ENCODE measurements at places on chromosomes 16 and 17.

- DNase-seq = no peak
Measured at GRCh38 chr16:2687531-2688308, 5.4 kb downstream of the KCTD5 start.

GRCh38 chr16:10895053-10895946 lies 18.3 kb downstream of the CIITA start:
- DNase-seq = peak; percentile 30

- peak; percentile 24 for DNase-seq
Measured at GRCh38 chr17:50487213-50488096, 8.8 kb downstream of the RSAD1 start.

- no peak for DNase-seq
Measured at GRCh38 chr16:79645701-79646100, 45.2 kb upstream of the MAF start.

DNA sequence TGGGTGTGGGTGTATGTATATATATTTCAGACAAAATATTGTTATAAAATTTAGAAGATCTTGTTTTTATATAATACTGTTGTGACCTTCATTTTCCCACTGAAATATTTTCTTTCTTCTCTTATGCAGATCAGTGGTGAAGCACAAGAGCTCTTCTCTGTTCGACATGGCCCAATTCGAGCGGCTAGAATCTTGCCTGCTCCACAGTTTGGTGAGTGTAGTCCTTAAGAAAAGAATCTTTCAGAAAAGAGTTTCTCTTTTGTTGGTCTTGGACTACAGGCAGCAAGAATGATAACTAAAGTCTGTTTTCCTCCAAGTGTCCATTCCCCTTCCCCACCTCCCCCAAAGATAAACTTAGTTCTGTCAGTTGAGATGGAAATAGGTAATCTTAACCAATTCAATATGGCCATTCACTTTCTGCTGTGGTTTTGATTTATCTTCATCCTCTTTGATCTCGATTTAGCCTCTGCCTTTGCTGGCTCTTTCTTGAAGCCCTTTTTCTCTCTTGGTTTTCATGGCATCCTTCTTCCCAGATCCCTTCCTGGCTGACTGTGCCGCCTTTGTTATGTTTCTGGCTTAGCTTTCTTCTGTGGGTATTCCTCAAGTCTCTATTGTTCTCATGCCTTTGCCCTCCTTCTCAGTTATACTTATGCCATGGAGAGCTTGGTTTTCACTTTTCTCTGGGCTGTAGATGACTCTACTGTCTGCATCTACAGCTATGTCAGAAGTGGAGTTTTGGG lies 69.6 kb downstream of the BCAS3 start:
- DNase-seq = no peak

- DNase-seq = peak; percentile 68
Measured at GRCh38 chr17:45132572-45133463, 503 bp upstream of the PLCD3 start.

DNA sequence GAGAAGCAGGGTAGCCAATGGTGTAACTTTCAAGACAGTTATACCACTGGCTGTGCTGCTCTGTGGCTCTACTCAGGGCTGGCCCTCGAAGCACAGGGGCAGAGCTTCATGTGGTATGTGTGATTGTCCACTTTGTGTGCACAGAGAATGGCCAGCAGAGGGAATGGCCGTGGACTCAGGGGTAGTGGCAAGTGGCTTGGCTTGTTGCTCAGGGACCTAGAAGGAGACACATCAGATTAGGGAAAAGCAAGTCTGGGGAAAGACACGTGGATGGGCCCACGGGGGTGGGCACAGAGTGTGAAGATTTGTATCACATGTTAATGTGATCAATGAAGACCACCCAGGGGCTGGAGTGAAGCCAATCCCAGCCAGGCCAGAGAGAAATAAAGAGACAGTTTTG lies 20.0 kb upstream of the XYLT2 start:
- DNase-seq = no peak

- DNase-seq = peak; percentile 55
Measured at GRCh38 chr17:65589321-65589720, 27.9 kb upstream of the AXIN2 start.

DNA sequence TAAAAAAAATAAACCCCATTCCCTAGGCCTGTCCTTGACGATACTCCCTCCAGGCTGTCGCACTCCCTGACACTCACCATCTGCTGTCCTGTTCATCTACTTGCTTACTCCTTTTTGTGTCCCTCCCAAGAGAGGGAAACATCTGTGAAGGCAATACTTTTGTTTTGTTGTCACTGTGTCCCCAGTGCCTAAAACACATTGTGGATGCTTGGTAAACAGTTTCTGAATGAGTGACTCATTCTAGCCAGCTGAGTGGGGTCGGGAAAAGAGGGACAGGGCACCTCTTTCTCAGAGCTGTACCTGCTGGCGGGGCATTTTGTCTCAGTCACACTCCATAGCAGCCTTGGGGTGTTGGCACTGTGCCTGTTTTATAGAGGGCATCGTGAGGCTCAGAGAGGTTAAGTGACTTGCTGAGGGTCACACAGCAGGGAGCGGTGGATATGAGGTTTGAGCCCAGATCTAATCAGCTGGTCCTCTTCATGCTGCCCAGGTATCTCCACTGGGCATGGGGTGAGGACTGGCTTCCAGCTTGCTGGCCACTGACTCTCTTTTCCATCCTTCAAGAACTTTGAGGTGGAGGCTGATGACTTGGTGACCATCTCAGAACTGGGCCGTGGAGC lies 15.6 kb downstream of the MAP2K3 start:
- DNase-seq = no peak

DNA sequence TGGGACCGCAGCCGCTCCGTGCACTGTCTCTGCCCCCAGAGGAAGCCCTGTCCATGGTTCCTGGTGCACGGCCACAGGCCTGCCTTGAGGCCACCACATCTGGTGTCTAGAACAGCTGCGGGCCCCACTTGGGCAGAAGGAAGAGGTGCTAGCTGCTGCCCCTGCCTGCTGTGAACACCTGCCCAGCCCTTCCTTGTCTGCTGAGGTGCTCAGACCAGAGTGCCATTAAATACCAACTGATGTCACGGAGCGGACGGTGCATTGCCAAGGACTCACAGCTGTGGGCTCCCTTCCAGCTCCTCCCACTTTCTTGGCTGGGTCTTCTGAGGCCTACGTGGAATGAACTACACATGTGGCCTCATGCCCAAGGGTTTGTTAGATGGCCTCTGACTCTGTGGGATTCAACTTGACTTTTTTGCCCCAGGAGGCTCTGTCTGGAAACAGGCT lies 146.1 kb downstream of the RAB11FIP4 start:
- peak; percentile 70 for DNase-seq

GRCh38 chr17:10081571-10082169 lies 116.7 kb downstream of the GAS7 start:
- DNase-seq = no peak

- DNase-seq = peak; percentile 29
Measured at GRCh38 chr17:21297026-21297520, 12.6 kb downstream of the MAP2K3 start.

GRCh38 chr17:40283662-40284061 lies 4.0 kb upstream of the CDC6 start:
- peak; percentile 96 for DNase-seq

DNA sequence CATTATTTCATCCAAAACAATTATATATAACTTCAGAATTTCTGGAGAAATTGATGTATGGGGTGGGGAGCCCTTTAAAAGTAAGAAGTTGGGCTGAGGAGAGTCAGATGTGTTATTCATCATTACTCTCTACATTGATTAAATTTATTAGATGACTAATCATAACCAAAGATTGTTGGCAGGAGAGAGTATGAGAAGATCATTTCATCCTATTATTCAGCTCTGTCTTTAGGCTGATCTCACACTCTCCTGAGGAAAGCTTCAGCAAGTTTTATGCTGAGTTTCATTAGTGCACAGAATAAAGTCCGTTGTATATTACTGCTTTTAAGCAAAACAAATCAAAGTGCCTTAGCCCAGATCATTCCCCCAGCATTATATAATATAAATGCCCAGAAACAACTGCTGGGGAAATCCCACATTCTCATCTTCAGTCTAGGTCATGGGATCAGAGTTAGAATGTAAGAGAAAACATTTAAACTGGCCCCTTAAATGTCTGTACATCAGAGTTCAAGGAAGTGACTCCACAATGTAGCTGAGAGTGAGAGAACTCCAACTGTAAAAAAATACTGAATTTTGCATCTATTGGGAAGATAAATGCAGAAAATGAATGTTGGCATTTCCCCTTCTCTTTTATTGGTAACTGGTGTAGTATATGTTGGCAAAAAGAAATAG lies 130.1 kb upstream of the HLF start:
- peak; percentile 66 for DNase-seq

GRCh38 chr17:74408262-74408661 lies 23.6 kb upstream of the GPRC5C start:
- DNase-seq = peak; percentile 77

DNA sequence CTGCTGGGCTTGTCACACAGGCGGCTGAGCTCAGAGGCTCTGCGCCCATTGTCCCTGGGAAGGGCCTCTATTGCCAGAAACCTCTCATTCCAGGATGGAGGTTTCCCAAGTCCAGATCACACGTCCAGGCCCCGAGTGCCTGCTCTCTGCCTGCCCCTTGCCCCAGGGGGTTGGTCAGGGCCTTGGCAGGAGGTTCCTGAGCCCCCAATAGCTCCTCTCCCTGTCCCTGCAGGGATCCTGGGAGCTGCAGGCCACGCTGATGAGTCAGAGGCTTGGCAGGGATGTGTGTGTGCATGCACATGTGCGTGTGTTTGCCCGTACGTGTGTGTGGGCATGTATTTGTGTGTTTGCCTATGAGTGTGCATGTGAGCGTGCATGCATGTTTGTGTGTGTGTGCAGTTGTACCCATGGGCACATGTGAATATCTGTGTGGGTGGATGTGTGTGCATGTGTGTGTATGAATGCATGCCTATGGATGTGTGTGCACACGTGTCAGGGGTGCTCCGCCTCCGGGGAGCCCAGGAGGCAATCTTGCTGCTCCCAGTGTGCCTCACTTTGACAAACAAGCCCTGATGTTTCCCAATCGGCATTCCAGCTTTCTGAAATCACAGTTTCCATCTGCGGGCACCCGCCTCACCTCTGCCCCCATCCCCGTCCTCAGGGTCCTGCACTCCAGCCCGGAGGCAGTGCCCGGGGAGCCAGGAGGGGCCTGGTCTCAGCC lies 98.4 kb upstream of the GSE1 start:
- DNase-seq = peak; percentile 93

DNA sequence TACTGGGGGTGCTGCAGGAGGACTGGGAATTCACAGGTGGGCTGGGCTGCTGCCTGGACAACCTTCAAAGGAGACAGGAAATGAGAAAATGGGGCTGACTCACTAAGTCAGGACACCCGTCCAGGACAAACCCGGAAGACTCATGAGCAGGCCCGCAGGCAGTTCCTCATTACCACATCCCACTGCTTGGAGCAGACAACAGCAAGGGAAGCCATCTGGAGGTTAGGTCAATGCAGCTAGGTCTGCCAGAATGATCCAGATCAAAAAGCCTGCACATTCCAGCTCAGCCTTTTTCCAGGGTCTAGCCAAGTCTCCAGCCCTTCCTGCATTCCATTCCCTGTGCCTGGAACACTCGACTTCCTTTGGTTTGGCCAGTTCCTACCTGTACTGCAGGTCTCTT lies 536.5 kb upstream of the CDH11 start:
- DNase-seq = peak; percentile 90

GRCh38 chr16:1903220-1903574 lies 15.0 kb downstream of the HS3ST6 start:
- no peak for DNase-seq

DNA sequence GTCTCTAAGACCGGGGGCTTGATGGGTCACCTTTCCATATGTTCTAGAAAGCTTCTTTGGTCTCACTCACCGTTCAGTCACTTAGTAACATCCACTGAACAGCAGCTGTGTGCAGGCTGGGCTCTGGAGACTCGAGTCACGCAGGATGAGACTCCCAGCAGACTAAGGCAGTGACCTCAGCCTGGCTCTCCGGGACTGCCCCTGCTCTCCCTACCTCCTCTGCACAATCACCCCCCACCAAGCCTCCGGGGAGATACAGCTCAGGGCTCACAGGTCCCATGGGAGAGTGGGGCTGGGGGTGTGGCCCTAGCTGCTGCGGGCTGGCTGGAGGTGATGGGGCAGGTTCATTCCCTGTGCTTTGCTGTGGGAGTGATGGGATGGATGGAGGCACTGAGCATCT lies 14.1 kb downstream of the FLYWCH2 start:
- DNase-seq = peak; percentile 39

DNA sequence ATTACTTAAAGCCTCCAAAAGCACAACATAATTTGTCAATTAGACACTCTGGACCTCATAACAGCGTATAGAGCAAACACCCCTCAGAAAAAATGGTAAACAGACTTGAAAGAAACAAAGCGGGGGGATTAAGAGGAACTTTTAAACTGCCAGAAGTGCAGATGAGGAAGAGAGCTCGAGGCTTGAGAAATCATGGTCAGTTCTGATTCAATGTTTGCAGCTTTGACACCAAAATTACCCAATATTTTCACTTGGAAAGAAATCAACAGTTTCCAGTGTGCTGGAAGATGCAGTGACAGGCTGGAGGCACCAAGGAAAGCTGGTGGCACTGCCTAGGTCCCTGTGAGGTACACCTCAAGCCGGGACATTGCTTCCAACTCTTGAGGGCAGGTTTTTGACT lies 180.9 kb upstream of the TOX3 start:
- DNase-seq = no peak

- DNase-seq = no peak
Measured at GRCh38 chr16:1154291-1154886, 1.5 kb downstream of the CACNA1H start.

- peak; percentile 79 for DNase-seq
Measured at GRCh38 chr17:82632451-82632850, 15.8 kb downstream of the WDR45B start.

GRCh38 chr17:76870377-76870714 lies 2.1 kb downstream of the MGAT5B start:
- no peak for DNase-seq

DNA sequence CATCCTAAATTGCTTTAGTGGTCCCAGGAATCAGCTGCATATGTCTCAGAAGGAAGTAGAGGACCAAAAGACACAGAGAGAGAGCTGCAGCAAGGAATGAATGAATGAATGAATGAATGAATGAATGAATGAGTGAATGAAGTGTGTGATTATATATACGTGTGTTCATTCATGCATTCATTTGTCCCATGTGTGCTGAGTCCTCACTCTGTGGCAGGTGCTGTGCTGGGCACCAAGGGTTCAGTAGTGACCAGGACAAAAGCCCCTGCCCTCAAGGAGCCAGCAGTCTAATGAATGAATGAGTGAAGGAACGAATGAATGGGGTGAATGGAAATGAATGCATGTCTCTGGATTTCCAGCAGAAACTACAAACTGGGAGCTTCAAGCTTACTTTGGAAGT lies 9.4 kb downstream of the CNGB1 start:
- DNase-seq = no peak

DNA sequence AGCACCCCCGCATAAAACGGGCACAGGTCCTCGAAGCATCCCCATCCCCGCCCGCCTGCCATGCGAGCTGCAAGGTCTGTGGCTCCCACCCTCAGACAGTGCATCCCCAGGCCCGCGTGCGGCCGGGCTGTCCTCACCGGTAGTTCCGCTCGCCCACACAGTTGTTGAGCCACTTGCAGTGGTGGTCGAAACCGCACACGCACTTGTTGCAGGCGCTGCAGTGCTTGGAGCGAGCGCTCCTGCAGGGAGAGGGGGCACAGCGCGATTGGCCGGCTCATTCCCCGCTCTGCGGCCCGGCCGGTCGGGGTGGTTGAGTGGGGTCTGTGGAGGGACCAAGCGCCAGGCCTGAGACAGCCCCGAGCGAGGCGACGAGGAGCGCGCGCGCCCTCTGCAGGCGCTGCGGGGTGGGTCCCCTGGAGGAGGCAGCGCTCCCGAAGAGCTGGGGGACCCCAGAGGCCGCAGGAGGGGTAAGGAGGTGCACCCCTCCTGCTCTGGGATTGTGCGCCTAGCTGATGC lies 6.0 kb upstream of the TPPP3 start:
- DNase-seq = no peak

GRCh38 chr16:74871608-74872007 lies 97.0 kb upstream of the FA2H start:
- no peak for DNase-seq
